HS-27A (cell line): ENCODE measurements at places on chromosomes 13 and 19.

- no peak for DNase-seq
These were observed 184.2 kb downstream of the SUCLA2 start for GRCh38 chr13:47816831-47817230.

GRCh38 chr13:20460761-20461160 is 64.9 kb downstream of the CRYL1 start:
- no peak for DNase-seq

GRCh38 chr13:48591889-48592687 is 59.2 kb upstream of the RCBTB2 start:
- no peak for DNase-seq

DNA sequence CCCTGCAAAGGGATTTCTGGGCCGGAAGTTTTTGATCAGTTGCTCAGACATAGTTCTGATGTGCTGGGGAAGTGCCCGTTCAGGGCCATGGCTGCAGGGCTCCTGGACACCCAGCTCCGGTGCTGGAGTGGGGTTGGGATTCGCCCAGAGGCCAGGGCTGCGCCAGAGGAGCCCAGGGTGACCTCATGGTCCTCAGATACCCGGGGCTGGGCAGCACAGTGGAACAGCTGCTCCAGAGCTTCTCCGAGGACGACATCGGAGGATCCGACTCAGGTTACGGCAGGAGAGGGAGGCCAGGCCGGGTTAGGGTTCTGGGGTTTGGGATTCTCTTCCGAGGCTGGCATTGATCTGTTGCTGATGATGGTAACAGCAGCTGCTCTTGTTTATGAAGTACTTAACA is 20.9 kb downstream of the CARM1 start:
- no peak for DNase-seq

DNA sequence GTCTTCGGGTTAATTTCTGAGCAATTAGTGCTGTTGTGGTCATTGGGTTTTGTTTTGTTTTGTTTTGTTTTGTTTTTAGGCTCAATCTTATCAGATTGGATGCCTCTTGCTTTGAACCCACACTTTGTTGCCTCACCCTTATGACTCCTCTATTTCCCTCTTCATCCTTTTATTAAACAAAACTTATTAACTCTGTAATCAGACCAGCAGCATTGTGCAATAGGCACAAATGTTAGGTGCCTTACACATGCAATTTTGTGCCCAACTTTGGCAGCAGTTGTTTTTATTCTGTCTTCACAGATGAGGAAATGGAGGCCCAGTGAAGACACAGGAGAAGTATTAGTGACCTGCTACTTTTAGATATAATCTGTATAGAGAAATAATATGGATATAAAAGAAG is 377.7 kb downstream of the KCNRG start:
- DNase-seq: no peak
